ENCODE measurements at places on chromosomes 6 and 20.

GRCh38 chr6:29976588-29977424, 34.5 kb downstream of the HLA-A start:
- peak; percentile 79 for DNase-seq

DNA sequence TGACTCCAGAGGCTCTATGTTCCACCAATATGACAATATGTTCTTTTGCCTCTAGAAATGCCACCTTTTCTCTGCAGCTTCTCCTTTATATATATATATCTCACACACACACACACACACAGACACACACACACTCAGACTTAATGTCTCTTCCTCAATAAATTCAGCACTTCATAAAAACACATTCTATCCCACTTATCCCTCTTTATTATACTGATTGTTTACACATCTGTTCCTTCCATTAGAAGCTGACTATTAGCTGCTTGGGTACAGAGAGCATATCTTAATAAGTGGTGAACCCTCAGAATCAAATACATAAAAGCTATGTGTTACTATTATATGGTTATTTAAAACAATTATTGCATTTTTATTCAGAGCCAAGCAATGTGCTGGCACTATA, 23.3 kb downstream of the NRSN1 start:
- no peak for DNase-seq

DNA sequence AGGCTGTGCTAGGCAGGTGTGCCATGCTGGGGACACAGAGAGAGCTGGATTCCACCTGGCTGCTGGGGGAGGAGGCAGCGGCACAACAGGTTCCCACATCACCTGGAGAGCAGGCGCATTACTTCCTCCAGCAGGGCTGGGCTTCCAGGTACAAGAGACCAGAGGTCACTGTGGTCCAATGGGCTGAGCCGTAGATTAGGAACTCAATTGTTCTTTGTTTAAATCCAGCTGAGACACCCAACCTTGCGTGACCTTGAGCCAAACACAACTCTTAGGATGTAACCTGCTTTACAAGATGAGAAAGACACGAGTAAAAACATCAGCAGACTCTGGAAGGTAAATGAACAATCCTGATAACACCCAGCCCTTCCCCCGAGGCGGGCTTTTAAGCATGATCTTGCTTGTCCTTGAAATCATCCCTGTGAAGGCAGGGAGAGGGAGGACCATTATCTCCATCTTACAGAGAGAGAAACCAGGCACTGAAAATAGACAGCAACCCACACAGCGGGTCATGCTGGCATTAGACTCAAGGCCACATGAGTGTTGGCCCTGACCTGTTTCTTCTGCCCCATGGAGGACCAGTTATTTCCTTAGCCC, 216.5 kb upstream of the RREB1 start:
- DNase-seq, result no peak

GRCh38 chr6:5337573-5337972, 76.3 kb downstream of the FARS2 start:
- no peak for DNase-seq

GRCh38 chr20:16654858-16655535, 74.8 kb upstream of the SNRPB2 start:
- no peak for DNase-seq

- no peak for DNase-seq
Measured at GRCh38 chr6:2737885-2738284, 12.8 kb downstream of the MYLK4 start.

GRCh38 chr20:37309936-37310590, 20.6 kb downstream of the MANBAL start:
- no peak for DNase-seq

DNA sequence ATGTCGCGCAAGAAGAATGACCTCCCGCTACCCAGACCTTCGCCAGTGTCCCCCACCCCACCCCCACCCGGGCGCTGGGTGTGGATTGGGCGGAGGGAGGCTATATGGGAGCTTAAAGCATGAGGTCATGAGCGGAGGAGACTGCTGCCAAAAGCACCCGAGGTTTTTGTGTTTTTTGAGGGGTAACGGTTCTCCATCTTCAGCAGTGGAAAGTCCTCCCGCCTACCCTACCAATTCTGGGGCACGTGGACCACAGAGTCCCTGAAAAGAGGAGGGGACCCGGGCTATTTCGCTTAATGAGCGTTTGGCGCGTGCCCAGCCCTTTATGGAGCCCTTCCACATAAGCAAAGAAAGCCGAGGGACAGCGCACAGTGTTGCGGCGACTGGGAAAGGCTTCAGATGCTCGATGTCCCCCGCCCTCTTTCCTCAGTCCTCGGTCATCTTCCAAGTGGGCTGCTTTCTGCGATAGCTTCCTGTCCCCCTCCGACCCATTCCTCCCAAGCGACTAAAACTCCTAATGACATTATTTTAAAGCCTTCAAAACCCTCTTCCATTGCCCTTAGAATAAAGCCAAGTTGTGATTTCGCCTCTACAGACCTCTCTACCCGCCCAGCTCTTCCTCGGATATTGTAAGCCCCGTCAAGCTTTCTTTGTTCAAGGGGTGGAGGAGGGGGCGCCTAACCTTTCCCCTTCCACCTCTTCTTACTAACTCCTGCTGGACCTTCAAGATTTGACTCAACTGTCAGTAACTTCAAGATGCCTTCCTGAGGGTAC, 2.1 kb upstream of the TRERF1 start:
- DNase-seq, result peak; percentile 85

DNA sequence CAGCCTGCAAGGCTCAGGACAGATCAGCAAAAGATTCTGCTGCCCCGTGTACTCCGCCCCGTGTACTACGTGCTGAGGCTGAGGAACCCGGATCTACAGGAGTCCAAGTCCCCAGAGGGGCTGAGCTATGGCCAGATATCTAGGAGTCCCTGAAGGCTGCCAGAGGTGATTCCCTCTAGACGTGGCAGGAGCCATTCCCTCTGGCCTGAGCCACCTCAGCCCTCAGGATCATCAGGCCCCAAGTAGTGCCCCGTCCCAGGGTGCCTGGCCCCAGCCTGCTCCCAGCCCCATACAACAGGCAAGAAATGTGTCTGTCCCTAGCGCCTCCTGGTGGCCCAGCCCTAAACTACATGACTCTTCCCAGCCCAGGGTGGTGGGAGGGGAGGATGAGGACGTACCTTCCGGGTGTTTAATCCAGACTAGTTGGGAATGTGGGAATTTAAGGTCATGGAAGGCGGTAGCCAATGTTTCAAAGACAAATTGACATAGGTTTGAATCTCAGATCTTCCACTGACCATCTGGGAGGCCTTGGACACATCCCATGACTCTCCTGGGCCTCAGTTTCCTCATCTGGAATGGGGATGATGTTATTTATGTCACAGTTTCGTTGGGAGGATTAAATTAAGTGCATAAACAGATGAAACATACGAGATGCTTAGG, 49.4 kb upstream of the PTPN1 start:
- peak; percentile 85 for DNase-seq

- DNase-seq, result peak; percentile 56
Measured at GRCh38 chr20:58515233-58516212, at the start of gene APCDD1L. TSS of gene APCDD1L (minus strand) at chr20:58515399. CDS start at chr20:58514707, 692 bp downstream.

GRCh38 chr6:155485756-155486155, 30.1 kb upstream of the NOX3 start:
- DNase-seq, result no peak

DNA sequence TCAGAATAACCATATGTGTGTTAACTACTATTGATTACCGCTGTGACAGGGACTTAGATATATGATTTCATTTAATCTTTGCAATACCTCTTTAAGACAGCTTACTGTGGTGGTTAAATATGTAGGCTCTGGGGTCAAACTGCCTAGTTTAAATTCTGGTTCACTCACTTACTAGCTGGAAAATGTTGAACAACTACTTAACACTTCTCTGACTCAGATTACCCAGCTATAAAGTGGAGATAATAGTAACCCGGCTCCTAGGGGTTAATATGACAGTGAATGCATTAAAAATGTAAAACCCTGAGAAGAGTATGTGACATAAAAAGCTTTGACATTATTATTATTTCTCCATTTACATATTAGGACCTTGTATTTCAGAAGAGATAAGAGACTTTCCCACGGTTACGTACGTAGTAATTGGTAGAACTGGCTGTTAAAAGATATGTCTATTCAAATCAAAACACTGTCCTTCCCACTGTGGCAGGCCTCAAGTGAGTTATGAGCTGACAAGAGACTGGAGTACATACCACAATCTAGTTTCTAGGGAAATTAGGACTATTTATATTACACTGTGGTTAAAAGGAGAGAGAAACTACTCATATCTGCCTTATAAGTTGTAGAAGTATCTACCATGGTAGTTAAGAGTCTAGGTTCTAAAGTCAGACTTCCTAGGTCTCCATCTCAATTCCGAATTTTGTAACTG, 4.4 kb upstream of the PLCB1 start:
- no peak for DNase-seq

DNA sequence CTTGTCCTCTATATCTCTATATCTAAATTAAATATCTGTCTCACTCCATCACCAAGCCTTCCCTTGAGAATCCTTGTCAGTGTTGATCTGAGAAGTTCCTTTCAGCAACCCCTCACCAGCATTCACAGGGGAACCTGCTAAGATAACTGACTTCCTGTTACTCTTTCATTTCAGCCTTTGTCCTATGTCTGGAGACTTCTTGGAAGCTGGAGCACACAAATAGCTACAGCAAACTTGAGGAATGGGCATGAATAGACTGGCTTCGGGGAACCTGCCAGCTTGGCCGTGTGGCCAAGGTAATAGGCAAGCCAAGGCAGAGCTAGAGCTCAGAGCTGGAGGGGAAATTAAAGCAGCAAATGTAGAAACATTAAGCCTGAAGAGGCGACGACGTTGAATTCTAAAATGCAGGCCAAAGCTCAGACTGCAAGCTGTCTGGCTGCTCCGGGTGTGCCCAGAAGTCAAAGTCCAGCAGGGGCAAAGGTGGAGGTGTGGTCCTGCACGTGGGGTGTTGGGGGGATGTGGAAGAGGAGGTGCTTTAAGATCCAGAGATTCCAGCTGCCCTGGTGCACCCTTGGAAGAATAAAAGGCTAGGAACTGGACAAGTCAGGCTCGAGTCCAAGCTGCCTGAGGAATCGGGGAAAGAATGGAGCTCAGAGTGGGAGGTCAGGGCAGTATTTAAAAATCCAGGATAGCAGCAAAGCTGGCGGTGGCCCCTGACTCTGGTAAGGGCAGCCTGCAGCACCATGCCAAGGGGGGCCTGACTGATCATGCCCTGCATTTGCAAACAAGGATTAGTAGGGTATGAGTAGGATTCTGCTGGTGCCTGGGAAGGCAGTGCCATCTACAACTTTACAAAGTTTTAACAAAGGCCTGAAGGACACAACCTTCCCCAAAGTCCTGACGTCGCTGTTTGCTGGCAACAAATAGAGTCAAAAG, 185.0 kb upstream of the SGK1 start:
- no peak for DNase-seq

- no peak for DNase-seq
Measured at GRCh38 chr6:80523010-80523409, 416.5 kb downstream of the BCKDHB start.

- no peak for DNase-seq
Measured at GRCh38 chr20:49381558-49382493, 100.6 kb downstream of the KCNB1 start.

GRCh38 chr20:53621482-53622246, 28.0 kb upstream of the ZNF217 start:
- DNase-seq, result no peak

DNA sequence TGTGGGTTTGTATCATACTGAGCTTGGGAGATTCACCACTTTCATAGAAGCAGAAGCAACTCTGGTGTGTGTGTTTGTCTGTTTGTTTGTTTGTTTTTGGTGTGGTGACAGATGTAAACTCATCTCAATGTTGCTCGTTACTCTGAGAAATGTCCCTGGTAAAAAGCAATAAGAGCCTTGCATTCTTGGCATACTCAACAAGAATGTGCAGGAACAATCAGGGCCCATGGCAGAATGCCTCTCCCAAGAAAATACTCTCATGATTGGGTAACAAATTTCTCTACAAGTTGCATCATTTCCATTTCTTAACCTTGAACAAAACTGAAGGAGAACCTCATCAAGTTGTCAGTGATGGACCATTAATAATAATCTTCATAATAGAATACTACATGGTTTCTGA, 43.0 kb upstream of the PKHD1 start:
- DNase-seq, result no peak

DNA sequence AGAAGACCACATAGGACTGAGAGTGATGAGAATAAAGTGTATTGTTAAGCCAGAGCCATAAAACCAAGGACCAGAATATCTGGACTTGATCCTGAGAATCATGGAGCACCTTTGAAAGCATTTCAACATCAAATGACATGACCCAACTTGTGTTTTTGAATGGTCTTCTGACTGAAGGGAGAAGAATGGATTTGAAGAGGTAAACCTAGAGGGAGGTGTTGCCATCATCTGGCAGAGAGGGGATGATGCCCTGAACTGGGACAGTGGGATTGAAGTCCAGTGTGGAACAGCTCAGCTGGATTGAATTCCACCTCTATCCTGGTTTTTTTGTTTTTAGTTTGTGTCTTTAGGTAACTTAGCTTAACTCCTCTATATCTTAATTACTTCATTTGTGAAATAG, 570.0 kb downstream of the TBC1D32 start:
- DNase-seq, result peak; percentile 30

GRCh38 chr6:169140986-169141495, 112.6 kb downstream of the THBS2 start:
- DNase-seq, result no peak

DNA sequence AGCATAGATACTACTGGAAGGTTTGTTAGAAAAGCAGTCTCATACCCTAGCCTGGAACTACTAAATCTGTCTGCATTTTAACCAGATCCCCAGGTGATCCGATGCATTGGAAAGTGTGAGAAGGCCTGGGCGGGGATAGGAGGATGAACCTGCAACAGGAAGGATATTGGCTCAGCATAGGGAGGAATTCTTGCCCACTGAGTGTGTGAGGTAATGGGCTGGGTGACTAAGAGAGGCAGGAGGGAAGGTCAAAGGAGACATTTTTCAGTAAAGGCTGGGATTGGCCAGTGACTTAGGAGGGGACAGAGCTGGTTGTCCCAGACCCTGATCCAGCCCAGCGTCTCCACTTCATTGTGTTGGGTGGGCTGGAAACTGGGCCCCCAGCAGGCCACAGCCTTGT, 191.0 kb upstream of the LRFN2 start:
- DNase-seq, result no peak

All from neural progenitor cell (in vitro differentiated cells).